ENCODE measurements at places on chromosomes 5 and 9. TPM values are rescaled to one million over a fixed set of nuclear protein-coding genes. Genes with fewer than 3 reads are reported as not detected.

TSSK1B gene
- 0.33 TPM for total RNA-seq

HSPA4 gene
- total RNA-seq: 82.9 TPM

CDH6 gene
- total RNA-seq: 1.8 TPM

N4BP3 gene
- 0.86 TPM for total RNA-seq

PDGFRB gene
- total RNA-seq: 0.66 TPM

EDIL3 gene
- total RNA-seq: 13.8 TPM

NTRK2 gene
- not detected for total RNA-seq

GOLM1 gene
- 56.2 TPM for total RNA-seq

HSPB3 gene
- total RNA-seq: not detected

KCNV2 gene
- not detected for total RNA-seq

SCGB3A2 gene
- total RNA-seq: 0.51 TPM

AGTPBP1 gene
- 6.0 TPM for total RNA-seq

IL3 gene
- total RNA-seq: not detected

ST8SIA4 gene
- 0.63 TPM for total RNA-seq

PTGDS gene
- total RNA-seq: not detected

Measured in PC-3 (cell line).